ENCODE measurements at places on chromosomes 12 and 14.

DNA sequence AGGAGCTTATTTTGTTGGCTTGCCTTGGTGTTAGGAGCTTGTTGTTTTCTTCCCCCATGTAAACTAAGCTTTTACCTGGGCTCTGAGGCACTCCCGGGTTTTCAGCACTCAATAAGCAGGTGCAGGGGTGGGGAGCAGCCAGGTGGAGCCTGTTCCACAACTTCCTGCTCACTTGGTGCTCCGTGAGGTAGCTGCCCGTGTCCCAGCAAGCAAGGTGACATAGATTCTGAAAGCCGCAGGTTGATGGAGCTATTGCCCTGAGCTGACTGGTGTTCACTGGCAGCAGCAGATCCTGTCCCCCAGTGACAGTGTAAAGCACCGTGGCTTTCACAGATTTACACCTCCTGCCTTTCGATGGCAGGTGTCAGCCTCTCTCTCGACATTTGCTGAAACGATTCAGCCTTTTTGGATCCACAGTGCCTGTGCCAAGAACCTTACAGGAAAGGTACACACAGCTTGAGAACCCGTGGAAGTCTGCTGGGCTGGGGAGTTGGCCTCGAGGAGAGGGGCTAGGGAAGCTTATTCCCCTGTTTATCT, 295.7 kb upstream of the FKBP4 start:
- no peak for DNase-seq

DNA sequence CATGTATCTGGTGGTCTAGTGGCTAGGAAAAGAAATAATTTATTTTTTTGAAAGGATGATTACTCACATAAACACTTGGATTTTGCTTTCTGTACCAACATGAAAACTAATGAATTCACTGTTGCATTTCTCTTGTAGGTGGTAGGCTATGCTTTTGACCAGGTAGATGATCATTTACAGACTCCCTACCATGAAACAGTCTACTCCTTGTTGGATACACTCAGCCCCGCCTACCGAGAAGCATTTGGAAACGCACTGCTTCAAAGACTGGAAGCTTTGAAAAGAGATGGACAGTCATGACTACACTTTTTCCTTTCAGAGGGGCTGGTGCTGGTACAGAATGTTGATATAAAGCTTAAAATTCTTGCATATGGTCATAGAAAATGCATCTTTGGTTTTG, 6.5 kb upstream of the AK7 start:
- DNase-seq = no peak

DNA sequence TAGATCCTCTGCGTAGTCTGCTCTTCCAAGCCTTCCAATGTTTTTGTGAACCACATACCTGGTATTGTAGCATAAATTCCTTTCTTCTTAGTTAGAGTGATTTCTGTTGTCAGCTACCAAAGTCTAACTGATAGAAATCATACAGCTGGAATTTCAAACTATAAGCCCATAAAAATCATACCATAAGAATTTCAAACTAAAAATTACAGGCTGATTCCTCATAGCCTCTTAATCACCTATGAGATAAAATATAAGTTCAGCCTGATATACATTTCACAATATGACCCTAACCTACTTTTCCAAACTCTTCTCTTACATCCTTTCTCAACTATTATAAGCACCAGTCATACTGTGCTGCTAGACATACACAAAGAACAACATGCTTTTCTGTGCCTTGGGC, 64.8 kb downstream of the PTHLH start:
- no peak for DNase-seq

GRCh38 chr14:64340560-64341196, 46.5 kb upstream of the ESR2 start:
- DNase-seq = no peak

DNA sequence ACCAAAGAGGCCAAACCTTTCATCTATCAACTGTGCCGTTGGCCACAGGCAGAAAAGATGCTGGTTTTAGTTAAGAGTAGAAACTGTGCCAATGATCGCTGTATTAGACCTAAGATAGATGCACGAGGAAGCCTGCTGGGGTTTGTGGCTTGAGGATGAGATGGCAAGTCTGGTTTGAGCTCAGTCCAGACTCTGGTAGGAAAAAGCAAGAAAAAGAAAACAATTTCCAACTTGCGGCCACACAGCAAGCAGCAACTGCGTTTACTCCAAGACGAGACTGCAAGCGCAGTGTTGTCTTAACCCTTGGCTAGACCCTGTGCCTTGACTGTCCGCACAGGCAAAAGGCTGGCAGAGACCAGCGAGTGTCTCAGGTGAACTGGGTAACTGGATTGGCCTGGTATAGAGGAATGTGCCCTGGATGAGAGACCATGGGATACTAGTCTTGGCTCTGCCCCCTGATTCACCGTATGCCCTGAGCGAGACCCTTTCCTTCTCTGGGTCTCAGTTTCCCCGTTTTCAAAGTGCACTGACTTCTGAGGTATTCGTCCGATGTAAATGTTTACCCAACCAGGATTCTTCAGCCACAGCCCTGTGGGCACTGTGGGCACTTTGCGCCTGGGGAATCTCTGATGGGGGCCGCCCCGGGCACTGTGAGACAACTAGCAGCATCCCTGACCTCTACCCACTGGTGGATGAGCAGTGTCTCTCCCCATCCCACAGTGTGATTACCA, 113.4 kb downstream of the DICER1 start:
- DNase-seq = no peak

DNA sequence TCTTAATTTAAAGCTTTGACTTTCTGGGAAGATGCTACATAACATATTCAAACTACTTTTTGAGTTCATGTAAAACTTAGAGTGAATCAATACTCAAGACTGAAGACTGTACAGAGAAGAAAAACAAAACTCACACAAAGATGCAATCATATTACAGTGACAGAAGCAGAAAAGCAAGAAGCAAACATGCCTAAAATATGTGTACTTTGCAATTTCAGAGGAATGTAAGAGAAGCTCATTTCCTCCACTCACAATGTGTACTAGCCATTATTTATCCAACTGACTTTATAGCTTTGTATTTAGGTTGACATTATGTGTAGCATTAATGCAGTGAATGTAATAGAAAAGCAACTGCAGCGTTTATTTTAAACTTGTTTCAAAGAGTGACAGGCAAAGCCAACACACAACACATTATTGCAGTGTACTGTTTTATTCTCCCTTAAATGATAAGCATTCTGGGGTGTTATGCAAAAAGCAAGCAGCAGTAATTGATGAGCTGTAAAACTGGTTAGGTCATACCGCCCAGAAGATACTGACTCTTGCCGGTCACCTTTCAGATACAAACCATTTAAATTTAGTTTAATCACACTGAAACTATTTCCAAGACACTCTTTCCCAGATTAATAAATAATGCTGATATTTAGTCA, 88.2 kb upstream of the PAWR start:
- no peak for DNase-seq

- no peak for DNase-seq
Measured at GRCh38 chr12:122537021-122537420, 10.0 kb downstream of the KNTC1 start.

GRCh38 chr14:74947353-74948227, 7.8 kb downstream of the PGF start:
- no peak for DNase-seq

DNA sequence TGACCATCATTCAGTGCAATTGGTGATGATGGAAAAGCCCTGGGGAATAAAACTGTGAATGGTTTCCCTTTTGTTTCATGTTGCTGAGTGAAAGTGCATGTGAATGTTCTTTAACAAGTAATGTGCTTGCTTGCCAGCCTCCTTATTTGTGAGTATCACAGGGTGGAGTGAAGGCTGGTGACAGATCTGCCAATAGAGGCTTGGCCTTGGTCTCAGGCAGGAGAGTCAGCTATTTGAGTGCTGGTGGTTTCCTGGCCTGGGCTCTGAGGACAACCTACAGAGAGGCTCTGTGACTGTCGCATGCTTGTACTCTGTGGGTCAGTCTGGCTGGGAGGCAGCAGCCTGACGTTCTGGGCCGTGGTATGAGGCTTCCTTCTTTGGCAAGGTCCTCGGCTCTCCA, 20.7 kb downstream of the KRT85 start:
- no peak for DNase-seq

GRCh38 chr12:122850695-122851350, 15.6 kb downstream of the HIP1R start:
- DNase-seq = no peak

DNA sequence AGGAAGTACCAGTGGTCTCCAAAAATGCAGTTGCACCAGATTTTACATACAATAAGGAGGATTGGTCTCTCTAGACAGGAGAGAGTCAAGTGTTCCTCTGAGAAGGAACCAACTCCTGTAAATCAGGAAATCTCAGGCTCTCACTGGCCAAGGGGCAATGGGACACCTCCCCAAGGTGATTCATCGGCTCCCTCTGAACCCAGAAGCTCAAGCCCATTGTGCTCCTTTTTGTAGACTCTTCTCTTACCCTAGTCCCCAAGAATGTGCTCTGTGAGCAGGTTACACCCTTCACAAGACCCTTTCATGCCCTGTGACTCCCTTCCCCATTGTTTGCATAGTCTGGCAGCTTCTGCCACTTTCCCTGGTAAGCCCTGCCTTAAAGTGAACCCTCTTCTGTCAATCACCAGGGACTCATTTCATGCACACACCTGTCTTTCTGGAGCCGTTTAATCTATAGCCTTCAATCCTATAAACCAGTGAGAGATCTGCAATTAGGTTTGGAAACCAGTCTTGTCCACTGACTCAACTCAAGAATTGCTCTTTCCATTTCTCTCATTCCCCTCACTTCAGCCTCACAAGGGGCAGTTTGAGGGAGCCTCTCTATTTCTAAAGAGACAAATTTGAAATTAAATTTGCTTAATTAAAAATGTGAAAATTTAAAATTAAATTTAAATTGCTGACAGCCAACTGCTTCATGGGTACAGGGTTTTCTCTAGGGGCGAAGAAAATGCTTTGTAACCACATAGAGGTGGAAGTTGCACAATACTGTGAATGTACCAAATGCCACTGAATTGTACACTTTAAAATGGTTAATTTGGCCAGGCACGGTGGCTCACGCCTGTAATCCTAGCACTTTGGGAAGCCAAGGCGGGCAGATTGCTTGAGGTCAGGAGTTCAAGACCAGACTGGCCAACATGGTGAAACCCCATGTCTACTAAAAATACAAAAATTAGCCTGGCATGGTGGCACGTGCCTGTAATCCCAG, 38.3 kb upstream of the LTA4H start:
- DNase-seq = no peak

- no peak for DNase-seq
Measured at GRCh38 chr12:94122591-94122990, 25.8 kb upstream of the PLXNC1 start.

DNA sequence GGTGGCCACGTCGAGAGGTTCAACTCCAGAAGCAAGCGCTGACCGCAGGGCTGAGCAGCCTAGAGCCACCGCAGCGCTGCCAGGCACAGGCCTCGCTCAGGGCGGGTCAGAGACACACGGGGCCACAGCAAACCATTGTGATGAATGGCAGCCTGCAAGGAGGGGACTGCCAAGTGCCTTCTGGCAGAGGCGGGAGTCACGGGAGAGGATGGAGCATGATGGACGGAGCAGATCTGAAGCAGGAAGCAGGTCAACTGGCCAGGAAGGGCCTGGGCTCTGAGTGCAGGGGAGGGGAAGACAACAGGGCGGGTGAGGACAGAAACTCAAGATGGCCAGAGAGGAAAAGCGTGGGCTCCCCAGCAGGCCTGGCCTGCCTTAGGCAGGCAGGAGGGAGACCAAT, 49.8 kb downstream of the CDC42BPB start:
- DNase-seq = no peak

- no peak for DNase-seq
Measured at GRCh38 chr14:34063470-34064164, 112.7 kb upstream of the EGLN3 start.

GRCh38 chr12:79127271-79127751, 262.7 kb downstream of the SYT1 start:
- no peak for DNase-seq

Measured in CD4-positive, alpha-beta T cell treated with Interleukin-6 at 100 ng/mL for 8 hours (primary cell).